ENCODE measurements at places on chromosomes 5 and 9. TPM values are rescaled to one million over a fixed set of nuclear protein-coding genes. Genes with fewer than 3 reads are reported as not detected.
A peak's percentile ranks its signal among the peaks of the same experiment; 100 is the strongest.

The PALM2AKAP2 gene
- 4.6 TPM for total RNA-seq

The ARID3C gene
- not detected for total RNA-seq

The TAS2R1 gene
- total RNA-seq: not detected

The SPINK7 gene
- not detected for total RNA-seq

GRCh38 chr5:160937570-160937969, 85.6 kb upstream of the ATP10B start:
- DNase-seq: no peak

GRCh38 chr9:91522481-91522880, 98.8 kb upstream of the NFIL3 start:
- DNase-seq: peak; percentile 66

DNA sequence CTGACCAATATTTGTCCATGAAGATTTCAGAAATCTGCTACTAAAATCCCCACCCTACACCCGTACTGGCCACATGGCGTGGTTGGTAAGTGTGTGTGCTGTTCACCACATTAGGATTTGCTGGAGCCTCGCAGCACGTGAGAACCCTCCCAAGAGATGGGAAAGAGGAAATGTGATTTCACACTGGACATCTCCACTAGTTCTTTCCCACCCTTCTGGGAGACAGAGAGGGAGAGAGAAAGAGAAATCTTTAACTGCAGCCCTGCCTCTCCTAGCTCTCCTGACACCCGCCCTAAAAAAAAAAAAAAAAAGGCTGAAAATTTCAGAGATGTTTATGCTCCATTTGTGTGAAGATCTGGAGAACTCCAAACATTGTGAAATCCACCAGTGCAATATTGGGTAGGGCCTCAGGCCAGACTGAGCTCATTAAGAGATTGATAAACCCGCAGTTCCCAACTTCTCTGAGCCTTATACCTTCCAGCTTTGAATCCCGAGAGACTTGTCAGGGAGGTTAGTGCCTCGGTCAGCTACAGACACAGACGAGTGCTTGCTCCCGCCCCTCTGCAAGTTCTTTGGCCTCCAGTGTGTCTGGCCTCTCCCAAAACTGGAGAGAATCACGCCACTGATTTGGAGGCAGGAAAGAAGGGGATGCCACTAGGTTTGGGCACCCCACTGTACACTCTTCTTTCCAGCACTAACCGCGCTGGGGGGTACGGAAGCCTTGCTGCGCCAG, 1.9 kb downstream of the SPRY4 start:
- DNase-seq: no peak

DNA sequence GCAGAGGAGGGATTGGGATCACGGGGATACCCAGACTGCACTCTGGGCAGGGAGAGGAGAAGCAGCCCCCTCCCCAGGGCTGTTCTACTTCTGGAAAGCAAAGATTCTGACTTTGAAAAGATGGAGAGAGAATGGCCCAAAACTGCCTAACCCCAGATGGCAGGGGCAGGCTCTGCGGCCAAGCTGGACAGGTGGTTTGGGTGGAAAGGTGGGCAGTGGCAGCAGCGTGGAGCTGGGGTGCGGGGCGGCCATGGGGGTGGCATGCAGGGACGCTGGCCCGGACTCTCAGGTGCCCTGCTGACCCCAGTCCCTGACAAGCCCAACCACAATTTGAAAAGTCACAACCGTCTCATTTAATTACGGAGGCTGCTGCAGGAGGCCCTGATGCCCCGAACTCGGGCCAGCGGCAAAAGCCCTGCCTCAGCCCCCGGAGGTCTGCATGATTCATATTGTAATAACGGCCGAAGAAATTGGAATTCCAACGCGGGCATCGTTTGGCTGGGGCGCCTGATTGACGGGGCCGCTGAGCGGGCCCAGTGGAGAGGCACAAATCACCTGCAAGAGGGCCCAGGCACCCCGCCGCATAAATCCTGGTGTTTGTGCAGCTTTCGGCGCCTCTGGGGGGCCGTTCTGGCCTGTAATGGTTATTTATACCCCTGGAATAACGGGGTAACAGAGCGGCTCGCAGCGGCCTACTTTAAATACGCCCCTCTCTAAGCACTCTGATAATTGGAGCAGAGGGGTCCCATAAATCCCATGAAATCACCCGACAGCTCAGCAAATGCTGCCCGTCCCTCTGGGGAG, 41.8 kb upstream of the FCN2 start:
- DNase-seq: no peak

- DNase-seq: no peak
Observed at GRCh38 chr5:40685193-40685592, 5.5 kb downstream of the PTGER4 start.

GRCh38 chr9:126650404-126651341, 36.9 kb downstream of the LMX1B start:
- no peak for DNase-seq

GRCh38 chr9:17881371-17881770, 302.5 kb downstream of the SH3GL2 start:
- DNase-seq: peak; percentile 55

- DNase-seq: no peak
Observed at GRCh38 chr5:83567741-83568140, 96.2 kb downstream of the VCAN start.

- DNase-seq: no peak
Observed at GRCh38 chr5:83405662-83406061, 65.9 kb upstream of the VCAN start.

GRCh38 chr5:36726767-36727166, 120.4 kb downstream of the SLC1A3 start:
- no peak for DNase-seq

GRCh38 chr5:179295778-179296149, 49.5 kb downstream of the ADAMTS2 start:
- DNase-seq: no peak

DNA sequence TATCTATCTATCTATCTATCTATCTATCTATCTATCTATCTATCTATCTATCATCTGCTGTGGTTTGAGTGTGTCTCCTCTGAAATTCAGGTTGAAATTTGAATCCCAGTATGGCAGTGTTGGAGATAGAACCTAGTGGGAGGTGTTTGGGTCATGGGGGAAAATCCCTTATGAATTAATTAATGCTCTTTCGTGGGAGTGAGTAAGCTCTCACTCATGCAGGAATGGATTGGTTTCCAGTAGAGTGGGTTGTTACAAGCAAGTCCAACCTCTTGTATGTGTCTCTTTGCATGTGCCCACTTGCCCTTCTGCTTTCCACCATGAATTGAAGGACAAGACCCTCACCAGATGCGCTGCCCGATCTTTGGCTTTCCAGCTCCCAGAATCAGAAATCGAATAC, 113.0 kb downstream of the ANXA1 start:
- DNase-seq: no peak
